ENCODE measurements at places on chromosomes 6 and 20.

GRCh38 chr20:32898729-32899128, 40.0 kb downstream of the EFCAB8 start:
- no peak for DNase-seq

DNA sequence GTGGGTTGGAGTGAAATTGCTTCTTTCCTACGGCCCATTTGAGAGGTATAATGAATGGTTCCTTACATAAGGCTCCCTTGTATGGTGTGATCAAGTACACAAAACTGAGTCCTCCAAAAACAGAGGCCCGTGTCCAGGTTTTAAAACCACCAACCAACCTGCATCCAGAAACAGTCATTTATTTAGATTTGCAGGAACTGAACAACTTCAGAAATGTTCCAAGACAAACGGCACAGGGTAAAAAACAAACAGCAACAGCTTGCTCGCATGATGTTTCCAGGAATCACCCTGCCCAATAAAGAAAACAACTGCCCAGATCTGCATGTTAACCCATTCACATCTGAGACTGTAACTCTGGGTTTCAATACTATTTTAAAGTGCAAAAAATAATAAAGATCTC, 40.2 kb upstream of the TRAM2 start:
- no peak for DNase-seq

- DNase-seq: no peak
These were observed 4.8 kb upstream of the ZNF217 start for GRCh38 chr20:53598140-53599043.

- DNase-seq: no peak
These were observed 6.8 kb upstream of the SULF2 start for GRCh38 chr20:47792021-47792618.

DNA sequence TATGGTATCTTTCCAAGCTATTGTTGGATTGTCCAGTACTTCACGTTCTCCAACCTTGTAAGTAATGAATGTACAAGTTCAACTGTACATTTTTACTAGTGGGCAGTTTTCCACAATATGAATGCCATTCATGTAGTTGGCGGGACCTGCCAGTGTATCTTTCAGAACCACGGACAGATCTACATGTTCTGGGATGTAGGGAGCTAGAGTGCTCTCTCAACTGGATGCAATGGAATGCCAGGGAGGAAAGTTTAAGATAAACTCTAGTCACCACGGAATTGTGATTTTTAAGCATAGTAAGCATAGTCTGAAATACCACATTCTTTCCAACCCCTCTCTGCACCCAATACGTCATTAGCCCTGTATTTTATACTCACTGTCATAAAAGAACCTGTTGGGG, 21.5 kb upstream of the HLA-C start:
- DNase-seq: no peak

- no peak for DNase-seq
These were observed 767.9 kb upstream of the DEFB115 start for GRCh38 chr20:30489614-30490003.

DNA sequence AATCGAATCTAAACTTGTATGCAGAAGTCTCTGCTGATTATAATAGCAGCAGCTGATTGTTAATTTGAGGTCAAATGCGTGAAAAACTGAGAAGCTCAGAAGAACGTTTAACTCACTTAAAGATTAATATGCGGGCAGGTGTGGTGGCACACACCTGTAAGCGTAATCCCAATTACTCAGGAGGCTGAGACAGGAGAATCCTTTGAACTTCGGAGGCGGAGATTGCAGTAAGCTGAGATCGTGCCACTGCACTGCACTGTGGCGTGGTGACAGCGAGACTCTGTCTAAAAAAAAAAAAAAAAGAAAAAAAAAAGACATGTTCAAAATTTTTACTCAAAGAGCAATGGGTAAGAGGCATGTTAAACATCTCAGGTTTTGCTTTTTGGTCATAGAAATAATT, 1370.8 kb downstream of the GRIK2 start:
- DNase-seq: no peak

DNA sequence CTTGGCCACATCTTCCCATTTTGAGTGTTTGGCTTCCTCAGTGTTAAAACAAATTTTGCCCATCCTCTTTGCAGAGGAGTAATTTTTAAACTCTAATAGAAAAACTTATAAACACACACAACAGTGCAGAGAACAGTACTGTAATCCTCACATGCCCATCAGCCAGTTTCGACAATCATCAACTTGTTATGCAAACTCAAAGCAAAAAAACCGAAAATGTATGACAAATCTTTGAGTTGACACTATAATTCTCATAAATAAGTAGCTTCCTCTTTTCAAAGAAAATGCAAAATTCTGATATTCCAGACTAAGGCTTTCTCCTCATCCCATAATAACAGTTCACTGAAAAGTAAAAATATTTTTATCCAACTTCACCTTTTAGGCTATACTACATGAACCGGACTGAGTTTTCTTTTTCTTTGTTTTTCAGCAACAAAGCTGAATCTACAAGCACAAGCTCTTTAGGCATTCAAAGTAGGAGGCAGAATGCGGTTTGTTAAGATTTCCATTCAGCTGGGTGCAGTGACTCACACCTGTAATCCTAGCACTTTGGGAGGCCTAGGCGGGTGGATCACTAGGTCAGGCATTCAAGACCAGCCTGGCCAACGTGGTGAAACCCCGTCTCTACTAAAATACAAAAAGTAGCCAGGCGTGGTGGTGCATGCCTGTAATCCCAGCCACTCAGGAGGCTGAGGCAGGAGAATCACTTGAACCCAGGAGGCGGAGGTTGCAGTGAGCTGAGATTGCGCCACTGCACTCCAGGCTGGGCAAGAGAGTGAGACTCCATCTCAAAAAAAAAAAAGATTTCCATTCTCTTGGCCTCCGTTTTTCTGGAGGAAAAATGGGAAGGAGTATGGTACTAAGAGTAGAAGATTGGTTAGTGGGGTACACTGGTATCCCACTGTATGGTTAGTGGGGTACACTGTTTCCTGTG, 74.8 kb downstream of the GCNT2 start:
- no peak for DNase-seq

GRCh38 chr6:27834384-27834783, 77.8 kb downstream of the OR2B2 start:
- DNase-seq: no peak

DNA sequence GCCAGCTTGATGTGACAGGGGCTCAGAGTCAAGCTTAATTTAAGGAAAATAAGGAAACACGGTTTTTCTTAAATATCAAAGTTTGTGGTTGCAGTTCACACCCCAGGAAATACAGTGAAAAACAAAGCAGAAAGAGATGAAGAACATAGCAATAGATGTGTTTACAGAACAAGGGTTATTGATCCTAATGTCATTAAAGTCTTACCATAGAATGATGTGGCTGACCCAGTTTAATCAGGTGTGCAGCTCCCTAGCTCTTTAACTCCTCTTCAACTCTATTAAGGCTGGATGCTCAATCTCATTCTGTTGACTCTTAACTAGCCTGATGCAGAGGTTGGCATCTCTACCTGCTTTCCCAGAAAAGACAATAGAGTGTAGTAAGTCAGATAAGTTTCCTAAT, 7.5 kb upstream of the GTF3C6 start:
- DNase-seq: no peak

- no peak for DNase-seq
These were observed 10.2 kb downstream of the CASS4 start for GRCh38 chr20:56422076-56422823.

- no peak for DNase-seq
These were observed 187.8 kb upstream of the JAG1 start for GRCh38 chr20:10861619-10862018.

DNA sequence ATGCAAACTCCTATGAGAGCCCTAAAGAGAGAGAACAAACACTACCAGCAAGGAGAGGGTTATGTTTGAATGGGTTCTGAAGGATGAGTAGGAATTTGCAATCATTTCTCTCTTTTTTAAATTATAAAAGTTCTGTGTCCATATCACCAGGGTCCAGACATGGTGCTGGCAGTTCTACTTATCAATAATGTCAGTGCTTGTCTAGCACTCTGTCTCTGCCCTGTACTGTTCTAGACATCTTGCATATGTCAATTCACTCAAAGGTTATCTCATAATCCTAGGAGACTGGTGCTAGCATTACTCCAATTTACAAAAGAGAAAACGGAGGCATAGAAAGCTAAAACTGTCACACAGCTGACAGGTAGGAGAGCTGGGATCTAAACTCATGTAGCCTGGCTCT, 101.3 kb downstream of the VEGFA start:
- DNase-seq: no peak

GRCh38 chr20:32539026-32539816, 45.9 kb downstream of the NOL4L start:
- DNase-seq: no peak

DNA sequence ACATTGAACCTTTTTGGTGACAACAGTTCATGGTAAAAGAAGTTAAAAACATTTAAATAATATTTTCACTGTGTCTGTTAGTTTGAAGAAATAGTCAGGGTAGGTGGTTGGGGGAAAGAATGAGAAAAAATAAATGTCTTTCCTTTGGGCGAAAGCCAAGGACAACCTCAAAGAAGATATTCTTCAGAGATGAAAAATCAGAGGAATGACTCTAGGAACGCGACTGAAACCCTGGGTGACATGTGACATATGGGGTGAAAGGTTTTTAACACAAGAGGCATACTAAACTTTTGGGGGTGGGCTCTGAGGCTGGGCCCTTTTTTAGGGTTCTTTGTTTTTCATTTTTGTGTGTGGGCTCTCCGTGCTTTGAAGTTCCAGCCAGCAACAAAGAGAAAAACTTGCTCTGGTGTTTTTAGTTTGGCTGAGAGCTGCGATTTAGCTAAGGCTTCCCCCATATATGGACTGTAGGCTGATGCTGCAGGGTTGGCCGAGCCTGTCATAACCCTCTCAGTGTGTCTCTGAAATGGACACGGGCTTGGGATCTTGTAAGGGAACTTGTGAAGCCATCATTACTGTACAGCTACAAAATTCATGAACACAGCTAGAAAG, 610.1 kb upstream of the ARID1B start:
- DNase-seq: no peak

- DNase-seq: no peak
These were observed 353.9 kb downstream of the HACE1 start for GRCh38 chr6:104505838-104506237.

GRCh38 chr6:136304410-136304809, 14.8 kb upstream of the BCLAF1 start:
- DNase-seq: no peak

GRCh38 chr20:61263084-61263695, 11.1 kb downstream of the CDH4 start:
- DNase-seq: no peak

- DNase-seq: no peak
These were observed 125.8 kb downstream of the MYB start for GRCh38 chr6:135306740-135307420.

DNA sequence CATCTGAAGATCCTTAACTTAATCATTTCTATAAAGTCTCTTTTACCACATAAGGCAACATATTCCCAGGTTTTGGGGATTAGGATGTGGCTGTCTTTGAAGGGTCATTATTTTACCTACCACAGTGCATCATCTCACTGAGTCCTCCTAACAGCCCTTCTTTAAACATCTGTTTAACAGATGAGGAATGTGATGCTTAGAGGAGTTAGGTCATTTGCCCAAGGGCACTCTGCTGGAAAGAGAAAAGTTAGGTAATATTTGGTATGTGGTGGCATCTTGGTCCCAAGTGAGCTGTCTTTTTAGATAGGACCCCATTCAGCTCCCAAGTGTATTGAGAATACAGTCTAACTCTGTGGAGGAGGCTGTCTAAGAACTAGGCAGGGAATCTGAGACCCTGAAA, 11.0 kb downstream of the MMP24 start:
- DNase-seq: no peak

DNA sequence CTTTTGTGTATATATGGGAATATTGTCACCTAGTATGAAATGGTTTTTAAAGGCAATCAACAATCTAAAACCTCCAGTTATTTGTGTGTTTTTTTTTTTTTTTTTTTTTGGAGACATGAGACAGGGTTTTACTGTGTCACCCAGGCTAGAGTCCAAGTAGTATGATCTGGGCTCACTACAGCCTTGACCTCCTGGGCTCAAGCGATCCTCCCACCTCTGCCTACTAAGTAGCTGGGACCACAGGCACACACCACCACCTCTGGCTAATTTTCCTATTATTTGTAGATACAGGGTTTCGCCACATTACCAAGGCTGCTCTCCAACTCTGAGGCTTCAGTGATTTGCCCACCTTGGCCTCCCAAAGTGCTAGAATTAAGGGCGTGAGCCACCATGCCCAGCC, 349.9 kb downstream of the UTRN start:
- no peak for DNase-seq
